ENCODE measurements at places on chromosomes 11 and 22.

- DNase-seq, result no peak
Measured at GRCh38 chr11:117055469-117055868, 42.8 kb downstream of the SIK3 start.

- DNase-seq, result no peak
Measured at GRCh38 chr11:33064033-33064825, 24.9 kb downstream of the TCP11L1 start.

DNA sequence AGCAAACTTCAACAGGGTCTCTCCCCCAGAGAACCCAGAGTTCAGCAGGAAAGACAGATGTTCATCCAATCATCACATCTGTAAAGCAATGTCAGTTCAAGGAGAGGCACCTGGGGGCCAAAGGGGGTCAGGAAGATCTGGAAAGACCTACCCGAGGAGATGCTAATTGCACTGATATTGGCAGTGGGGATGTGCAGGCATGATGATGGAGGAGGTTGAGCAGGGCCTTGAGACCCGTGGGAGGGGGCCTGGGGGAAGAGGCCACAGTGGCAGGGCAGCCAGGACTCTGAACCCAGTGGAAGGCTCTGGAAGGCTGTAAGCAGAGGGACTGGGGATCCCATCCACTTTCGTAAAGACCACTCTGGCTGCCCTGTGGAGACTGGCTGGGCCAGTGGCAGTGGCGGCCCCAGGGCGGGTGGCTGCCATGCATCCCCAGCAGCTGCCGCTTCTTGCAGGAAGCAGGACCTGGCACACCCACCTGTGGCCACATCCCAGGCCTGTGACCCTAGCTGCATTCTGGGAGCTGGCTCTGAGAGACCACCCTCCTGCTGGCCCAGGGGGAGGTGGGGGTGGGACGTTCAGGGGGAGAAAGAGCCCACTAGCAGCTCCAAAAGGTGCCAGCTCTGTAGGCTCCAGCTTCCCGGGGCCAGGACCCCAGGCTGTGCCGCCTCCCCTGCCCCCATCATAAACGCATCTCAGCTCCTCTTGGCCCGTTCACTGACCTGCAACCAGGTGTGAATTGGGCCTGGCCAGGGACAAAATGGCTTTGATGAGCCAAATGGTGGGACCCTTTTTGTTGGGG is 59.9 kb upstream of the FGF3 start:
- DNase-seq, result no peak

- no peak for DNase-seq
Measured at GRCh38 chr11:45913514-45913913, 4.2 kb downstream of the PEX16 start.

GRCh38 chr11:118462178-118462577 is 25.9 kb downstream of the KMT2A start:
- DNase-seq, result no peak

DNA sequence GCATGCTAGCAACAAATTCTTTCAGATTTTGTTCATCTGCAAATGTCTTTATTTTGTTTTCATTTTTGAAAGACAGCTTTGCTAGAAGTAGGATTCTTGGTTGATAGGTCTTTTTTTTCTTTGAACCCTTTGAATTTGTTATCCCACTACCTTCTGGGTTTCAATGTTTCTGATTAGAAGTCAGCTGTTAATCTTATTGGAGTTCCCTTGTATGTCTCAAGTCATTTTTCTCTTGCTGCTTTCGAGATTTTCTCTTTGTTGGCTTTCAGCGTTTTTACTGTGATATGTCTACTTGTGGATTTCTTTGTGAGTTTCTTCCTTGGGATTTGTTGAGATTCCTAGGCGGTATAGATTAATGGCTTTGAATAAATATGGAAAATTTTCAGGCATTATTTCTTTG is 27.2 kb upstream of the MS4A8 start:
- DNase-seq, result no peak

DNA sequence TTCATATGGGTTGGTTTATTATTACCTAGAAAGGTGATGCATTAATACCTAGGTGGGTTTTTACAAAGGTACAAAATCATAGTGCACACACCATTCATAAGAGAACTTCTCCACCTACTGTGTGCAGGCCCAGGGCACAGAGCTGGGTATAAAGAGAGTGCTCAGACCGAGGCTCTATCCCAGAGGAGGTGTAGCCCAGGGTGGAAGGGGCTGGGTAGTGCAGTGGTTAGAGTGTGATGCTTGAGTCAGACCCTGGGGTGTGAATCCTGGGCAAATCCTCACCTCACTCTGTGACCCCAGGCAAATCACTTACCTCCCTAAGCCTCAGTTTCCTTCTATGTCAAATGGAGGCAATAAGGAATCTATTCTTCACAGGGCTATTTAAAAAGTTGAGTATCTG is 32.2 kb downstream of the PARVG start:
- DNase-seq, result no peak
